ENCODE measurements at places on chromosomes 2 and 18.

GRCh38 chr2:31384351-31384750 is 30.2 kb downstream of the XDH start:
- peak; percentile 72 for DNase-seq

- peak; percentile 59 for DNase-seq
Measured at GRCh38 chr2:203914546-203915182, 21.9 kb upstream of the ICOS start.

DNA sequence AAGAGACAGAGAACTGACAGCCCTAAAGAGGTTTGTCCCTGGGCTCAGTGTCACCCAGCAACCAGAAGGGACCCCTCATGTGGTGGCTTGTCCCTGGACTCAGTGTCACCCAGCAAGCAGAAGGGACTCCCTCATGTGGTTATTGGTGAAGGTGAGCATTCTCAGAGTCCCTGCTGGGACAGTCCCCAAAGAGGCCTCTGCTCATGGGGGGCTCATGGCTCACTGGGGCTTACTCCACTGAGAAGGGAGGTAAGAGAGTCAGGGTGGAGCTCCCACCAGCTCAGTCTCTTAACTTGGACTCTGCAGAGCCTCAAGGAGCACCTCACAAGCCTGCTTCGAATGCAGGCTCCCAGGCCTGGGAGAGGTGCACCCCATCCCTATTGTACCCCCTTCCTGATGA is 145.2 kb upstream of the COPS8 start:
- DNase-seq: no peak

- peak; percentile 73 for DNase-seq
Measured at GRCh38 chr2:203993560-203993959, 57.0 kb downstream of the ICOS start.

GRCh38 chr2:23600346-23600745 is 215.4 kb downstream of the KLHL29 start:
- no peak for DNase-seq

DNA sequence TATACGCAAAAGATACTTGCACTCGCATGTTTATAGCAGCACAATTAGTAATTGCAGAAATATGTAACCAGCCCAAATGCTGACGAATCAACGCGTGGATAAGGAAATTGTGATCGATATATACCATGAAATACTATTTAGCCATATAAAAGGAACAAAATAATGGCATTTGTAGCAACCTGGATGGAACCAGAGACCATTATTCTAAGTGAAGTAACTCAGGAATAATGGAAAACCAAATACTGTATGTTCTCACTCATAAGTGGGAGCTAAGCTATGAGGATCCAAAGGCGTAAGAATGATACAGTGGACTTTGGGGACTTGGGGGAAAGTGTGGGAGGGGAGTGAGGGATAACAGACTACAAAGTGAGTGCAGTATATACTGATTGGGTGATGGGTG is 1008.0 kb upstream of the CRIM1 start:
- no peak for DNase-seq

DNA sequence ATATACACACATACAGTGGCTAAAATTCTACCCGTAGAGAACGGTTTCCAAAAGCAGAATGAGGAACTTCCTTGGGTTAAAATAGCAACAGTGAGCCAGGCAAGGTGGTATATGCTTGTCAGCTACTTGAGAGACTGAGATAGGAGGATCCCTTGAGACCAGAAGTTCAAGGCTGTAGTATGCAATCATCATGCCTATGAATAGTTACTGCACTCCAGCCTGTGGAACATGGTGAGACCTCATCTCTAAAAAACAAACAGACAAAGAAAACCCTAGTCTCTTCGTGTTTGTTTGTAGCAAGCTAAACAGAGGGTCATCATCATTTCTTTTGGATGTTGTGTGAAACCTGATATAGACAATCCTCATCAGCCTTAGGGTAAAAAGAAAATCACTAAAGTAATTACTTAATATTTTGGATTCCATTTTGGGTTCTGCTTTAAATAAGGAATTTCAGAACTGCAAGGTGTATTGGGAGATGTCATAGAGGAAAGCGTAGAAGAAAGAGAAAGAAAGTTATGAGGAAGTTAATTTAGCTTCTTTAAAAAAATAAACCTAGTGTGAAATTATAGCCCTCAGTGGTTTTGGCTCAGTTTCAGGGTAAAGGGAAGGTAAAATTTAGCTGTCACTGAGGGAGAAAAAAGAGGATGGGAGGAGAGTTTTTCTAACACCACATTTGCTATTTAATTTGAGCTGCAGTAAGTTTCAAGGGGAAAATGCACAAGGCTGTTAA is 46.5 kb downstream of the PLEK start:
- DNase-seq: no peak

DNA sequence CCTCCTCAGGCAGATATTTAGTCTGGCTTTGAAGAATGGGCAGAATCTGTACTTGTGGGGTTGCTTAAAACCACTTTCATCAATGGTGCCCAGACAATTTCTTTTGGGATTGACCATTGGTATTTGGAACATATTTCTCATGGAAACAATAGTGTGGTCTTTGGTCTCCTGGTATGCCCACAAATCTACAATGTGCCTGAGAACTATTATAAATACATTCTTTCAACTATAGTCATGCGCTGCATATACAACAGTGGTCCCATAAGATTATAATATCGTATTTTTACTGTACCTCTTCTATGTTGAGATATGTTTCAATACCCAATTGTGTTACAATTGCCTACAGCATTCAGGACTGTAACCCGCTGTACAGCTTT is 34.8 kb upstream of the PPP4R1 start:
- no peak for DNase-seq

DNA sequence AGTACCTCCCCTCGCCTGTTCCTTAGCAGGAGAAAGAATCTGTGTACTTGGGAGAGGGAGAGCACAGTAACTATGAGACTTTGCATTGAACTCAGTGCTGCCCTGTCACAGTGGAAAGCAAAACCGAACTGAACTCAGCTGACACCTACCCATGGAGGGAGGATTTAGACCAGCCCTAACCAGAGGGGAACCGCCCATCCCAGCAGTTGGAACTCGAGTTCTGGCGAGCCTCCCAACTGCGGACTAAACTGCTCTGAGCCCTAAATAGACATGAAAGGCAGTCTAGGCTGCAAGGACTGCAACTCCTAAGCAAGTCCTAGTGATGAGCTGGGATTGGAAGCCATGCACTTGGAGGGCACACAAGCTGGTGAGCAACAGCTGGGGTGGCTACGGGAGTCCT is 110.4 kb downstream of the GRB14 start:
- no peak for DNase-seq

- no peak for DNase-seq
Measured at GRCh38 chr2:191598296-191598695, 79.6 kb upstream of the NABP1 start.

GRCh38 chr2:171390941-171391516 is 42.8 kb downstream of the METTL8 start:
- DNase-seq: peak; percentile 87

GRCh38 chr2:128591022-128591860 is 272.6 kb upstream of the HS6ST1 start:
- no peak for DNase-seq

GRCh38 chr18:79495591-79496071 is 99.9 kb downstream of the NFATC1 start:
- no peak for DNase-seq

GRCh38 chr2:226087505-226088365 is 688.2 kb downstream of the NYAP2 start:
- no peak for DNase-seq

GRCh38 chr2:135931776-135932443 is 53.5 kb downstream of the DARS1 start:
- DNase-seq: peak; percentile 22

- peak; percentile 25 for DNase-seq
Measured at GRCh38 chr2:168220965-168221819, 26.2 kb downstream of the STK39 start.

DNA sequence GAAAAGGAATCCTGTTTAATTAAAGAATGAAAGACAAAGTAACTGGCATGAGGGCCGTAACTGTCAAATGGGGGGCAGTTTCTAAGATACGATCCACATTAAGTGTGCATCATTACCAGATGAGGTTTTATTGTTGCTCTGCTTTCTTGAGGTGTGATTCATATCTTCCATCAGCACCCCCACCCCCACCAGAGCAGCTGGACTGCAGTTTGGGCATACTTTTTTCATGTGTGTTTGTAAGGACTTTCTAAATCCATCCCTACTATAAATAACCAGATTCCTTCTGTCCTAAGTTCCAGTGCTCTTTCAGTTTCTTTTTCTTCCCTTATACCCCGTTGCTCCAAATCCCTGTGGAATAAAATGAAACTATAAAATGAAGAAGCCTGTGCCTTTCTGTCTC is 142.1 kb downstream of the CDCA7 start:
- DNase-seq: no peak

- no peak for DNase-seq
Measured at GRCh38 chr2:32743480-32744236, 115.8 kb downstream of the TTC27 start.

- no peak for DNase-seq
Measured at GRCh38 chr18:55095584-55095983, 136.3 kb upstream of the CCDC68 start.

DNA sequence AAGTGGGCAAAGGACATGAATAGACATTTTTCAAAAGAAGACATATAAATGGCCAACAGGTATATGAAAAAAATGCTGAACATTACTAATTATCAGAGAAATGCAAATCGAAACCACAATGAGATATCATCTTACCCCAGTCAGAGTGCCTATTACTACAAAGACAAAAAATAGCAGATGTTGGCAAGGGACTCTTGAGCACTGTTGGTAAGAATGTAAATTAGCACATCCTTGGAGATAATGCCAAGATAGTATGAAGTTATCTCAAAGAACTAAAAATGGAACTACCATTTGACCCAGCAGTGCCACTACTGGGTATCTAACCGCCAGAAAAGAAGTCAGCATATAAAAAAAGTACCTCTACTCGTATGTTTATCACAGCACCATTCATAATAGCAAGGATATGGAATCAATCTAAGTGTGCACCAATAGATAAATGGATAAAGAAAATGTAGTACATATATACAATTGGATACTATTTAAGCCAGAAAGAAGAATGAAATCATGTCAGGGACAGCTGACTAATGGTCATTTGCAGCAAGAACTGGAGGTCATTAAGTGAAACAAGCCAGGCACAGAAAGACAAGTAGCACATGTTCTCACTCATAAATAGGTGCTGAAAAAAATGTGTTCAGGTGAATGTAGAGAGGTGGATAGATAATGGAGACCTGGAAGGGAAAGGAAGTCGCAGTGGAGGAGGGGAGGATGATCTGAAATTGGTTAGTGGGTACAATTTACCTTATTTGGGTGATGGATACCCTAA is 141.7 kb upstream of the B3GNT2 start:
- DNase-seq: peak; percentile 8

GRCh38 chr2:105777506-105778055 is 32.9 kb downstream of the NCK2 start:
- DNase-seq: no peak

DNA sequence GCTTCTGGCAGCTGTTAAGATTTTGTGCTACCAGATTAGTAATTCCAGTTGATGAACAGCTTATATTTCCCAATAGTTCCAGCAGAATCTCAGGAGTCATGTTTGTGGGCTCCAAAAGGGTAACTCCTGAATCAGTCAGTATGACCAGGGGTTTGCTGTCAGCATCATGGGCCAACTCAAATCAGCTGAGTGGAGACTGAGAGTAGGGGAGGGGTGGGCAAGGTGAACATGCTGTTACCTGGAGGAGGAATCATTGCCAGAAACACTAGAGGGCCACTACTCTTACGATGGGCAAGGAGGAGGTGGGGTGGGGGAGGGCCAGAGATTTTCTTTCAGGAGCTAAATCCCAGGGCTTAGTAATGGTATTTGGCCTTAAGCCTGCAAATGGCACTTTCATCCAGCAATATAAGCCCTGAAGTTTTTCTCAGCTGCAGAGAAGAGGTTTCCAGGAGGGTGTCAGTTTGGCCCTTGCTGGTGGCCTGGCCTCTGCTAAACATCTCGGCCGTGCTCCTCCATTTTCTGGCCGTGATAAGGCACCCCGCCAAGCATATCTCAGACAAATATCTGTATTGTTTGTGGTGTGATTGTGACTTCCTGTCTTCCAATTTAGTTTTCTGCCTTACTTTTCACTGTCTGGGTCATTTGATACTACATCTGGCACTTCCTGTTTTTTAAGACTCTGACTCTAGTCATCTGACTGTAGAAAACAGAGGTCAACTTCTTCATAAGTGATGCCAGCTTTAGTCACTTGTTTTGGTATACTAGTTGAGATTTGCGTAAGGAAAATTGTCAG is 120.5 kb upstream of the CXCR4 start:
- DNase-seq: peak; percentile 79

GRCh38 chr2:195595825-195596224 is 61.2 kb upstream of the SLC39A10 start:
- DNase-seq: no peak

GRCh38 chr2:11692966-11693521 is 23.0 kb upstream of the NTSR2 start:
- DNase-seq: peak; percentile 82

DNA sequence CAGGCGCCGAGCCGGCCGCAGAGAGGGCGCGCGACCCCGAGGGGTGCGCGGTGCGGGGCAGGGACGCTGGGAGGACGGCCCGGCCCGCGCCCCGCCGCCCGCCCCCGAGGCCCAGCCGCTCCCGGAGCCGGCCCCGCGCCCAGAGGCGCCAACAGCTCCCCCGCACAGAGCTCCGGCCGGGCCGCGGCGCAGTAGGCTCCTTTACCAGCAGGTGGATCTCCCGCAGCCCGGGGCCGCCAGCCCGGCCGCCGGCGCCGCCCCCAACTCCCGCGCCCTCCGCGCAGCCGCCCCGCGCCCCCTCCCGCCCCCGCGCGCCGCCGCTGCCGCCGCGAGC is 258 bp downstream of the MGAT4A start:
- peak; percentile 64 for DNase-seq

DNA sequence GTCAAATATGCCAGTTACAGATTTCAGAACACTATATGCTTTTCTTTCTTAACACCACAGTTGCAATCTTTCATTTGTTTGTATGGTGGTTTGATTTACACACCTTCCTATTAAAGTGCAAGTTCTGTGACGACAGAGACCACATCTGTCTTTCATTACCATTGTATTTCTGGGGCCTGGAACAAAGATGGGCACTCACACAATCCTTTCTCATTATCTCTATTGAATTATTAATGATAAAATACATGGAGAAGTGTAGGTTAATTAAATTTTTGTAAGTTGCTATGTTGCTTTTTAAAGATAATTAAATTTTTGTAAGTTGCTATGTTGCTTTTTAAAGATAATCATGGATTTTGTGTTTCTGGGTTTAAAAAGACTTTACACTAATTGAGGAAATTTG is 79.9 kb downstream of the KCTD18 start:
- DNase-seq: no peak

DNA sequence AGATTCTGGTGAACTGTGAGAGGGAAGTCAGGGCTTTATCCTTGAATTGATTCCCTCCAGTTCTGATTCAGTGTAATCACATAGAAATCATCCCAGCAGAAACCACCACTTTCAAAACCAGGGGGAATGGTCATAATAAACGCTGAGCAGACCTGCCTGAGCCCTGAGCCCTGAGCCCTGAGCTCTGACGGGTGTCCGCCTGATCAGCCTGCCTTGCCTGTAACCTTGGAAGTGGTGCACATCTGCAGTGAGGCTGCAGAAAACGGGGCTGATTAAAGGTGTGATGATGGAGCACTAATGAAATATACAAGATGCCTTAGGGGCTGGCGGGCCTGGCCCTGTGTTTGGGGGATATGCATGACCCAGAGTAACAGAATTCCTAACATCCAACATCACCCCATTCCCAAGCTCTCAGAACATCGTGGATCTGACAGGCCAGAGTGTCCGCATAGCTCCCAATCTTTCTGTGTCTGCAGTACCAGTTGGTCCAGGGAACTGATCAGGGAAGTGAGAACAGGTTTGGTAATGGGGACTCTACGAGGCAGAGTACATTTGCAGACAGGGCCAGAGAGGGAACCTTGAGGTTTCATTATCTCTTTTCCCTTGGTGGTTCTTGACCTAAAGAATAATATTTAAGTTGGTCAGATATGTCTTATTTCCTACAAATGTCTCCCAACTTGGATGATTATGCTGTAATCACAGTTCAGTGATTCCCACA is 37.8 kb downstream of the KCTD18 start:
- DNase-seq: no peak
